T-helper 22 cell (primary cell): ENCODE measurements at places on chromosomes 7 and 10.
A peak's percentile ranks its signal among the peaks of the same experiment; 100 is the strongest.

GRCh38 chr7:155804897-155805825, 7.1 kb downstream of the SHH start:
- DNase-seq, result peak; percentile 22

- no peak for DNase-seq
Observed at GRCh38 chr7:94294471-94295131, 100.1 kb upstream of the COL1A2 start.

DNA sequence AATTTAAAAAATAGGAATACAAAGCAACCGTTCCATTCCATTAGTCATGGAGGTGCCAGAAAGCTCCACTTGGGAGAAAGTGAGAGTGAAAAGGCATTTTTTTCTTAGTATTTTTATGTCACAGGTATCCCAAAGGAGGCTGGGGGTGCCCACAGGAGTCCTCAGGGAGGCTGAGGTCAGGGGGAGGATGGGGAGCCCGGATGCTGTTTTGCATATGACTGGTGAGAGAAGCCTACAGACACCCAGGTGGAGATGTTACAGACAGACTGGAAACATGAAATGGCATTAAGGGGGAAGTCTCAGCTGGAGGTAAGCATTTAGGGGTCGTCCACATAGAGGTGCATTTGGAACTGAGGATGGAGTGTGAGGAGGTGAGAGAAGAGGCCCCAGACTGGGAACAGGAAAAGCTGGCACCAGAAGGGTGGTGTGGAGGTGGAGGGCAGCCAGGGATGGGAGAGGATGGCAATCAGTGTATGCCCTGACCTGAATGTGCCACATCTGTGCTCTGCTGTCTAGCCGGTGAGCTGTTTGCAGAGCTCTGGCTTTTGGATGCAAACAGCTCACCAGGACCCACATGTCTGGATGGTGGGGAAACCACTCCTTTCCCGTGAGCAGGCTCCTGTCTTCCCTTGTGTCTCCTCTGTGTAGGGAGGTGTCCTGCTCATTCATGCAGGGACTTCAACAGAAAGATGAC, 101.1 kb downstream of the RAMP3 start:
- no peak for DNase-seq

DNA sequence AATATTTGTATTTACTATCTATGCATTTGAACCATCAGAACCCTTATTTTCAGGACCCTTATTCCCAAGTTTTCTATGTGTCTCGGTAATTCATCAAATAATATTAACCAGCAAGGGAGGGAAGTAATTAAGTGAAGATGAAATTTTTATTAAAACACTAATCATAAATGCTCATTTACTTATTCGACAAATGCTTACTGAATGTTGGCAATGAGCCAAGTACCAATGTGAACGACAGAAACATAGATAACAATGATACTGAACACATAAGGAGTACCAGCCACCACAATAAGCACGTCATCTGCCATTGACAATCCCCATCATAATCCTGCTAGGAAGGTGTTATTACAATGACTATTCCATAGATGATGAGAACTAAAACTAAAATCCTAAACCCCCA, 45.5 kb downstream of the GRM8 start:
- no peak for DNase-seq

- DNase-seq, result no peak
Observed at GRCh38 chr7:139482662-139483466, 609 bp downstream of the KLRG2 start.

- DNase-seq, result no peak
Observed at GRCh38 chr10:79184145-79184625, 115.4 kb downstream of the ZMIZ1 start.

GRCh38 chr7:72058579-72058978, 353.6 kb downstream of the CALN1 start:
- no peak for DNase-seq

GRCh38 chr7:148774471-148774870, 75.8 kb downstream of the CUL1 start:
- DNase-seq, result no peak

- DNase-seq, result no peak
Observed at GRCh38 chr10:104780946-104781595, 140.0 kb downstream of the SORCS3 start.

DNA sequence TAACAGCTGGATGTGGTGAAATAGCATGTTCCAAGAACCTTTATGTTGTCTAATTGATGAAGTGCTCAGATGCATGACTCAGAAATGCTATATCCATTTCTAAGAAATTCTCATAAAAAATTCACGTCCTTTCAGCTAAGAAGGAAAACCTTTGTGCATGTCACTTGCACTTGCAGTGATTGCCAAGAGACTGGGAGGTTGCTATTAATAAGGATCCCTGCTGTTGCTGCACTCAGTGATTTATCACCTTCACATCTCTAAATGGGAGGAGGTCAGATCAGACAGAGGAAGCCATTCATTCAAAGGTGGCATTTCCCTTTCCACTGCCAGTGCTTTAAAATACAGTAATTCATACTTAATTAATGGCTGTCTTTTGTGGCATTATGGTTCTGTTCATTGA, 89.5 kb downstream of the THSD7A start:
- DNase-seq, result no peak

GRCh38 chr10:133143546-133143945, 16.5 kb upstream of the KNDC1 start:
- no peak for DNase-seq

- no peak for DNase-seq
Observed at GRCh38 chr7:3787717-3788264, 486.7 kb downstream of the SDK1 start.

DNA sequence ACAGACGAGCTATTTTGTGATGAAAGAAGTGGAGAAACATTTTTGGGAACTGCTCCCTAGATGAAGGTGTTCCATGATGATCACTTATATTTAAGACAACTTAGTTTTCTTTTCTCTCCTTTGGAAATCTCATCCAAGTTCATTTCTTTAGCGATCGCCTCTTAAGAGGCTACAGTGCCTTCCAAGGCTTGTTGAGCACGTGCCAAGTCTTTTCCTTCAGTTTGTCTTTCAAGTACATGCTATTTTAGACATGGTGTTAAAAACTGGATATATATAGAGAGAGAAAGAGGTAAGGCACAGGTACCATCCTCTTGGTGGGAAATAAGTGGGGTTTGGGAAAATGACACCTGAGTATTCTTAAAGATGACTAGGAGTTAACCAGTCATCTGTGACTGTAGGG, 2.7 kb downstream of the ADK start:
- DNase-seq, result no peak

GRCh38 chr7:97847791-97848190, 24.4 kb downstream of the ASNS start:
- no peak for DNase-seq

DNA sequence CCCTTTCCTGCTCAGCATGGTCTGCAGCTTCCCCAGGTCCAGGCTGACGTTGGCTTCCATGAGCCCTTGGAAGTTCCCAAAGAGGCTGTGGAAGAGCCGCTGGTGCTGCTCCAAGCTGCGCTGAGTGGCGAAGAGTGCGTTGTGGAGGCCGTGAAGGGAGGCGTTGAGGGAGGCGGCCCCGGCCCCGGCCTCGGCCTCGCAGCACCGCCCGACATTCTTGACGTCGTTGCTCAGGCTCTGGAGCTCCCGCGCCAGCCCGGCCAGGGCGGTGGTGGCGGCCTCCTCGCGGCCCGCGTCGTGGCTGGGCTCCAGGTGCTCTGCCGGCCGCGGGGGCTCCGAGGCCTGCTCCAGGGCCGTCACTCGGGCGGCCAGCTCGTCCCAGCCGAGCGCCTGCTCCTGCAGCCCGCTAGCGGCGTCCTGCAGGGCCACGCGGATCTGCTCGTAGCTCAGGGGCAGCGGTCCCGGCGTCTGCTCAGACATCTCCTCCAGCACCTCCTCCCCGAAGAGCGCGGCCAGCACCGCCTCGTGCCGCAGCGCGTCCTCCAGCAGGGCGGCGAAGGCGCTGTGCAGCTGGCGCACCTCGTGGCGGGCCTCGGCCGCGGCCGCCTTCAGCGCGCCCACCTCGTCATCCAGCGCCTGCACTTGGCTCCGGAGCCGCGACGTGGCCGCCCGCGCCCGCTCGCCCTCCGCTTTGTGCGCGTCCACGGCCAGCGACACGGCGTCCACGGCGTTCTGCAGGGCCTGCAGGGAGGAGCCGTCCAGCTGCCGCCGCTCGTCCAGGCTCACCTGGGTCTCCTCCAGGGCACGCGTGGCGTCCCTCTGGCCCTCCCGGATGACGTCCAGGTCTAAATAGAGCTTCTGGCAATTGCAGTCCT, 14.7 kb downstream of the MMRN2 start:
- no peak for DNase-seq

GRCh38 chr10:77297393-77297739, 340.2 kb downstream of the KCNMA1 start:
- DNase-seq, result no peak

DNA sequence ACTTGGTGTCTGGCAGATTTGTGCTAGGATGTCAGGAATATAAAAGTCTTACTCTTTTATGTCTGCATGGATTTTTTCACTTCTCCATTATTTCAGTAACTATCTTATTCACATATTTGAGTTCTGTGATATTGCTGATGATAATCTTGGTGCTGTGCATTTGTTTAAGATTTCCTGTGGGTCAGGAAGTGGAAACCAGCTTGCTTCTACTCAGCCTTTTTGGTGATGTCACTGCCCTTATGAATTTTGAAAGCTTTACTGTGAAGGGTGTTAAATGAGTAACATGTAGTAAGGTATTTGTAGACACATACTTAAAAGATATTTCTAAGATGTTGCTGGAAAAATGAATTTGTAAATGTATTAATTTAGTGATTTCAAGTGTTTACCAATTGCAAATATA, 69.5 kb upstream of the VOPP1 start:
- no peak for DNase-seq

GRCh38 chr10:50576245-50576815, 47.4 kb downstream of the SGMS1 start:
- no peak for DNase-seq

GRCh38 chr7:146138926-146139325, 22.3 kb downstream of the CNTNAP2 start:
- DNase-seq, result no peak

- DNase-seq, result no peak
Observed at GRCh38 chr7:127322832-127323493, 69.5 kb downstream of the ZNF800 start.

- DNase-seq, result no peak
Observed at GRCh38 chr7:79610748-79611304, 157.4 kb upstream of the MAGI2 start.

DNA sequence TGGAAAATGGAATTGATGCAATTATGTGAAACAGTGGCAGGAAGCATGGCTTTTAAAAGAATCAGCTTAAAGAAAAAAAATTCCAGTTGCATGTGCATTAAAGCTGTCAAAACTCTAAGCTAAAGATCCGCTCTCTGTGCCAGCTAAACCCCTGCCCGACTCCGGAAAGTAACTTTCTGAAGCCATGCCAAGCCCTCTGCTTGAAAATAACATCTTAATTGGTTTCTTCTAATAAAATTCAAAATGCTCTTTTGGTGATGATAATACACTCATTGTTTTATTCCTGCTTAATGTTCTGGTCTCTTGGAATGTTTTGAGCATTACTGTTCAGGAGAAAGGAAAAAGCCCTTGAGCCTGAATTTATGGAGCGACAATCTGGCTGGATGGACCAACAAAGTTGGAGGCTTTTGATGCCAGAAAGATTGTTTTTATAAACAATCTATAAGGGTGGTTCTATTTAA, 11.7 kb downstream of the SEMA3C start:
- no peak for DNase-seq

DNA sequence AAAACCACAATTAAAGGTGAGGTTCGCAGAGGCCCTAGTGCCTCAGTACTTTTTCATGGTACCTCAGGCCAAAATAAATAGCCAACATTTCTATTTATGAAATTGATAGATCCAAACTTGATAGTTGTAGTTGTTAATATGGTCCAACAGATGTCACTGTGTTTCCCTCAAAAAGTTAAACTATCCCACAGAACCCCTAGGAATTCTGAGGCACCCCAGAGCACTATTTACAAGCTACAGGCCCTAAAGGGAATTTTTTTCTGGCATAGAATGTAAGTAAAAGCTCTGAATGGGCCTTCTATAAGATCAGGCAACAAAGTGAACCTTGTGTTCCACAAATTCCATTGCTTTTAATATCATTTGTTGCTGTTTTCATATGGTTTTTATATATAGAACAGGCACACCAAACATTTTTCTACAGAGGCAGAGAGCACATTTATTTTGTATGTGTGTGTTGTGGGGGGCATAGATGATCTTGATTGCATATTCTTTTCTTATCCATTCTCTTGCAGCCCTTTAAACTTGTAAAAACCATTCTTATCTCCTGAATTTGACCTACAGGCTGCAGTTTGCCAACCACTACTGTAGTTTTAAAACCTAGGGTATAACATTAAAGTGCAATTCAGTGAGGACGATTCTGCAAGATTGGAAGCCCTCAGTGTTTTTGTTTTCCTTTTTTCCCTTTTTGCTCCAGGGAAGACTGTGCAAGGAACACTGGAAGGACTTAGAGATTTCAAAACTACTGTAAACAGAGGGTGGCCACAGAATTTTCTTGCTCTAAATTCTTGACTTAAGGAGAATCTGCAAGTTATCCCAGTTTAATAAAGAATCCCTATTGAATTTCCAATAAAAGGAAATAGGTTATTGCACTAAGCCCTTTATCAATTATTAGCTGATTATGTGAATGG, 3.5 kb upstream of the ARL4A start:
- DNase-seq, result no peak

- no peak for DNase-seq
Observed at GRCh38 chr10:29255104-29255503, 33.8 kb upstream of the LYZL1 start.

GRCh38 chr10:120917521-120918250, 66.5 kb downstream of the WDR11 start:
- DNase-seq, result no peak

- no peak for DNase-seq
Observed at GRCh38 chr7:48643431-48644013, 280.8 kb upstream of the CDC14C start.

DNA sequence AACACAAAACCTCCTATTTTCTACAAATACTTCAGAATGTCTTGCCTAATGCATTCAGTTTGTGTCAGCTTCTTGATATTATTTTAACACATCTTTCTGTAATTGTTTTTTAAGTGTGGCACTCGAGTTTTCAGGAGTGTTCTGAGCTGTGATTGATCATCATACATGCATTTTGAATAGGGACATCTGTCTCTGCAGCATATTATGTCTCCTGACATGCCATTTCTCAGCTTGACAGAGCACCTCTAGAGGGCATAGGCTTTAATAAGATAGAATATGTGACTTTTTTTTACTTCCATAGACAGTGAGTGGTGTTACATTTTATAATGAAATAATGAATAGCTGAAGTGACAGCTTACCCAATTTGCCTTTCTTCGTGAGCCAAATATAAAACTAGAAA, 219.2 kb upstream of the HDAC9 start:
- DNase-seq, result no peak

- DNase-seq, result peak; percentile 84
Observed at GRCh38 chr7:50359995-50360925, 55.7 kb downstream of the IKZF1 start.

DNA sequence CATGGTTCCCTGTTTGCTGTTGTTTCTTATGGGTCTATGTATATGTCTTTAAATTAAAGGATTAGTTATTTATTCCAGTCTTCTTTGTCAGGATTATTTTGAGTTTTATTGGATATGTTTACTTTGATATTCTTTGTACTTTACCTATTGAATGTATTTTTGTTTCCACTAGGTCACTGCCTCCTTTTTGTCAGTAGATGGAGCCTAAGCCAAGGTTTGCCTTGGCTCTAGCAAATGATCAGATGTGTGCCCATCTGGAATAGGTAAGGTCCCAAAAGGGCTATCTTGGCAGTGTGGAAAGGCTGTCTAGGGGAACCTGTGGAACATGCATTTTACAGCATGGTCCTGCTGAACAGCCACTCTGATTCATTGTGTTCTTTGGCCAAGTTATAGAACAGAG, 337.3 kb upstream of the GHITM start:
- no peak for DNase-seq

- no peak for DNase-seq
Observed at GRCh38 chr7:130909161-130909836, 175.3 kb upstream of the KLF14 start.
